Osteoblast (primary cell): ENCODE measurements at places on chromosomes 7 and 10. TPM values are rescaled to one million over a fixed set of nuclear protein-coding genes. Genes with fewer than 3 reads are reported as not detected.

MPP7 gene
- 1.5 and 2.2 TPM in 2 replicates for total RNA-seq

GRCh38 chr7:114539575-114539974, 125.0 kb downstream of the FOXP2 start:
- DNase-seq, result no peak

DNA sequence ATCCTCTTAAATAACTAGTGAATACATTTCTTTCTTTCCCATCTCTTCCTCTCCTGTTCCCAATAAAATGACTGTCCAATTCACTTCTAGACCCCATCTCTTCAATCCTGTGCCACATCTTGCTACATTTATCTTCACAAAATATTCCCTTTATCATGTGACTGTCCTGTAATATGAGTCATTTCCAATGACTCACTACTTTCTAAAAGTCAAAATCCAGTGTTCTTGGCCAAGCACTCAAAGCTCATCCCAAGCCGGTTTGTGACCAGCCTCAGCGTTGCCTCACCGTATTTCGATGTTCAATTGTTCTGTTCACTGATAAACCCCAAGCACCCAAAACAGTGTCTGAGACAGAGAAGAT, 104.7 kb downstream of the PARD3 start:
- DNase-seq, result no peak

GRCh38 chr7:53229202-53229601, 193.8 kb downstream of the POM121L12 start:
- DNase-seq, result no peak

DNA sequence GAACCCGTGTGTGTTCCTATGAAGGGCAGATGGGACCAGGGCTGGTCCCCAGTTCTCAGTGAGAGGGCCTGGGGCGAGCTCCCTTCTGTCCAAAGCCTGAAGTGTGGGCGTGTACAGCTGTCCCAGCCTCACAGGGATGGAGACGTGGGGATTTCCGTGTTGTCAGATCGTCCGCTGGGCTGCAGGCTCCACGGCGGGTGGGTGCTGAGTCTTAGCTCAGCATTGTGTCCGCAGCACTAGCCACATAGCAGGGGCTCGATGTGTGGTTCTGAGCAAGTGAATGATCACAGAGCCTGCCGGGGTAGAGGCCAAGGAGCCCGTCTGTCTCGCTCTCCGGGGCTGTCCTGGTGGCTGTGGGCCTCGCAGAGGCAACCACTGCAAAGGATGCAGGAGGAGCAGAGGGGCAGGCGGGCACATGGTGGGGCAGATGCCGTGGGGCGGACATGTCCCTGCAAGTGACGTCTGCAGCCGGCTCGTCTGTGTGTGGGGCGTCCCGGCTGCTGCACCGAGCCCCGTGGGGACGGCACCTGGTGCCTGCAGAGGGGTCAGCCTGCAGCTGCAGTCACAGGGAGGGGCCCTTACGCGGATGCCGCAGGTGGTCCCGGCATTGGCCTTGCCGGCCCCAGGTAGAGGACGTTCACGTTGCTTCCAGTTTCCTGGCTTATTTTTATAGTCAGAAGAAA, 30.9 kb downstream of the FAM20C start:
- no peak for DNase-seq

SEMA3E gene
- total RNA-seq, result 0.29 and 1.4 TPM in 2 replicates

DNA sequence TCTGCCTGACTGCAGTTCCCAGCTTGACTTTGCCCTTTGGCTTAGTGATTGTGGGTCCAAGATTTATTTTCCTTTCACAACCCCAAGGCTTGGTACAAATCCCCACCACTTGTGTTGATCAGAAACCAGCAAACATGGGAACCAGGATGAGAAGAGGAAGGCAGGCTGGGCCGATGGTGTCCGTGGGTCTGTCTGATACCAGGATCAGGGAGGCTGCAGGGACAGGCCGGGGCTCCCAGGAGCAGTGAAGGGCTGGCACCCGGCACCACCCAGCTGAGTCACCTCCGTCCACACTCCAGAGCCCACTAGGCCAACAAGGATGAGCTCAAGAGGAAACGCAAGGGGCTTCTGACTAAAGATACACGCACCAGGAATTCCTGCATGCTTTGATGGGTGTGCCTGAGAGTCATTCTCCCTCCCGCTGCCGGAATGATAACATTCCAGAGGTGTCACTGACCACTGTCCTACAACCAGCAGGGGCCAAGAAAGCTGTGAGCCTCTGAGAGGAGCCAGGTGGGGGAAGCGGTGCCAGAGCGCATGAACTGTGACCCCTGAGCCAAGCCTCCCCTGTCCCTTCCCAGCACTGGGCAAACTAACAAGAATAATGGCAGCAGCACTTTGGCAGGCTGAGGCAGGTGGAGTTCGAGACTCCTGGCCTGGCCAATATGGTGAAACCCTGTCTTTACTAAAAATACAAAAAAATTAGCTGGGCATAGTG, 29.2 kb upstream of the PROSER2 start:
- peak; percentile 95 for DNase-seq

- DNase-seq, result no peak
Measured at GRCh38 chr7:13986208-13986607, 3.3 kb downstream of the ETV1 start.

- DNase-seq, result no peak
Measured at GRCh38 chr7:125572414-125572813, 642.8 kb upstream of the POT1 start.

DNA sequence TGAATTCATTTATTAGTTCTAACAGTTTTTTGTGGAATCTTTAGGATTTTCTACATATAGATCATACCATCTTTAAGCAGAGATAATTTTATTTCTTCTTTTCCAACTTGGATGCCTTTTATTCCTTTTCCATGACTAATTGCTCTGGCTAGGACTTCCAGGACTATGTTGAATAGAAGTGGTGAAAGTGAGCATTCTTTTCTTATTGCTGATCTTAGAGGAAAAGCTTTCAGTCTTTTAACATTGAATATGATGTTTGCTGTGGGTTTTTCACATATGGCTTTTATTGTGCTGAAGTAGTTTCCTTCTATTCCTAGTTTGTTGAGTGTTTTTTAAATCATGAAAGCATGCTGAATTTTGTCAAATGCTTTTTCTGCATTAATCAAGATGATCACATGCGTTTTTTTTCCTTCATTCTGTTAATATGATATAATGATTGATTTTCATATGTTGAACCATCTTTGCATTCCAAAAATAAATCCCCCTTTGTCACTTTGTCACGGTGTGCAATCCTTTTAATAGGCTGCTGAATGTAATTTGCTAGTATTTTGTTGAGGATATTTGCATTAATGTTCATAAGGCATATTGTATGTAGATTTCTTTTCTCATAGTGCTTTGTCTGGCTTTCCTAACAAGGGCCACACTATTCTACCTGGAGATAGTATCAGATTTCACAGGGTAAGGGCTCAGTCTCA, 92.9 kb downstream of the ZNF467 start:
- no peak for DNase-seq

DNA sequence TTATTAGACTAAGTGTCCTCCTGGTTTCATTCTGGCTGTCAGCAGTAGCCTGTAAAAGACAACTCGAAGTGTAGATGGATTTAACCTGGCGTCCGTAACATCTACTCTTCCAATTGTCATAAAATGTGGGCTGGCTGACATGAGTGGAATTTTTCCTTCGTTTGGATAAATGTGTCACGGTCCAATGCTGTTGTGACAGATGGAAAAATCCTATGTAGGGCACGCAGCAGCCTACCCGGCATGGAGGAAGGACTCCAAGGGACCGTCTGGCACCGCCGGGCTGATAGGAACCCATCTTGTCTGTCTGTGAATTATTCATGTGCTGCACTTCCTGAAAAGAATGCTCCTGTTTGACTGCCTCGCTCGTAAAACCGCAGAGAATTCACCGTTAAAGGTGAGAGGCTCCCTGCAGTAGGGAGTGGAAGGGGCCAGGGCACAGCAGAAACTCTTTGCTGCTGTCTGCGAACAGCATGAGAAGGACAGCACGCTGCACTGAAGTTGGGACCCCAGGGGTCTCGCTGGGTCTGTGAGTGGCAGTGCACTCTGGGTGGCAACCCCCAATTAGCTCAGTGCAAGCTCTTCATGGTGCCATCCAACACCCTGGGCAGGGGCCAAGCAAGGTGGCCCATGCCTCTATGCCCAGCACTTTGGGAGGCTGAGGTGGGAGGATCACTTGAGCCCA, 1.6 kb upstream of the ORAI2 start:
- no peak for DNase-seq

- DNase-seq, result no peak
Measured at GRCh38 chr7:44201813-44202212, 1.0 kb downstream of the YKT6 start.

BICC1 gene
- 210 and 254 TPM in 2 replicates for total RNA-seq
